ENCODE measurements at places on chromosomes 6 and 20.

- DNase-seq, result no peak
Observed at GRCh38 chr6:92848459-92848858, 570.9 kb downstream of the EPHA7 start.

DNA sequence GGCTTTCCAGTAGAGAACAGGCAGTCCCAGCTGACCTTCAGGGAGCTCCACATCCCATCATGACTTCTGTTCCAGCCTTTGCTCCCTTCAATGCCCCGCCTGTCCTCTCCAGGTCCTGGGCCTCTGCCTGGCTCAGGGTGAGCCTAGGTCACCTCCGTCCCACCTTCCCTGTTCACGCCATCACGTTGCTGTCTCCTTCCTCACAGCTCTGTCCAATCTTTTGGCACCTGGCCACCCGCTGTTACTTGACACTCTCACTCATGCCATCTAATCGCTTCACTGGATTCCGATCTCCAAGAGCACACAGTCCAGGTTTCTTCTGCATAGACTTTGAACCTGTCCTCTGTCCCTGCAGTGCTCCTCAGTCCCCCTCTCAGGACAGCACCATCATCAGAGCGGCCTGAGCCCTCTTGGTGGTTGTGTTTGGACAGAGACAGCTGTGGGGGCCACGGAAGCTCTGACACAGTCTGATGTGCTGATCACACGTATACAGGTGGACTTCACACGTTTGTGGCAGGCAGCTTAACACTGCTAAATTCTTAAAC, 34.7 kb upstream of the TIAM2 start:
- no peak for DNase-seq

GRCh38 chr6:167662075-167662880, 164.4 kb upstream of the AFDN start:
- no peak for DNase-seq

DNA sequence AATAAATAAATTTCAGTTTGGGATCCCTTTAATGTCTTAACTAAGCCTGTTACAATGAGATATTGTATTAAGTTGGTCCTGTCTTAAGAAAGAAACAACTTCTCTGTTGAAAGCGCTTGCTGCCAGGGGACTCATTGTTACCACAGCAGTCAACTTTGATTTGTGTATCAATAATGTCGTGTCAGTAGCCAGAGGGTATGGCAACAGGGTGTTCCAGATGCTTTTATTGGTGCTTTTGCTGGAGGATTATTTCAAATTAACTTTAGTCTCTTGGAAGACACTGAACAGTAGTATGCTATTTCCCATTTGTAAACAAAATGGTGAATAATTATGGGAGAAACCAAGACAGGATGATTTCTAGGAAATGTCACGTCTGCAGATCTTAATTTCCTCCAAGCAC, 91.9 kb upstream of the TSHZ2 start:
- no peak for DNase-seq

Measured in stimulated activated naive CD4-positive, alpha-beta T cell (primary cell).